ENCODE measurements at places on chromosomes 3 and 15. TPM values are rescaled to one million over a fixed set of nuclear protein-coding genes. Genes with fewer than 3 reads are reported as not detected.
A peak's percentile ranks its signal among the peaks of the same experiment; 100 is the strongest.

DNA sequence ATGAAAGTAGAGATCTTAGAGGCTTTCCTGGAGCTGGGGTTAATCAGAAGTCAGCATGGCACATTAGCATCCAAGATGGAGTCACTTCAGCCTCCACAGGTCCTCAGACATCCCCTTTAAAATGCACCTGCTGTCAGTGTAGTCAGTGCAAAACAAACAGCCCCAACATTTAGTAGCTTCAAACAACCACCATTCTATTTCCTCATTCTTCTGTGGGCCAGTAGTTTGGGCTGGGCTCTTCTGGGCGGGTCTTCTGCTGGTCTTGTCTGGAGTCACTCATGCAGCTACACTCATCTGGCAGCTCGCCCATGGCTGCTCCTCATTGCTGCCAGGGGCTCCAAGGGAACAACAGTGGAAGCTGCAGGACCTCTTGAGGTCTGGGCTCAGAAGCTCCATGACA is 99.9 kb downstream of the TLE3 start:
- DNase-seq: peak; percentile 54

Gene FBLN2
- total RNA-seq: not detected

Gene C2CD4A
- total RNA-seq: not detected

DNA sequence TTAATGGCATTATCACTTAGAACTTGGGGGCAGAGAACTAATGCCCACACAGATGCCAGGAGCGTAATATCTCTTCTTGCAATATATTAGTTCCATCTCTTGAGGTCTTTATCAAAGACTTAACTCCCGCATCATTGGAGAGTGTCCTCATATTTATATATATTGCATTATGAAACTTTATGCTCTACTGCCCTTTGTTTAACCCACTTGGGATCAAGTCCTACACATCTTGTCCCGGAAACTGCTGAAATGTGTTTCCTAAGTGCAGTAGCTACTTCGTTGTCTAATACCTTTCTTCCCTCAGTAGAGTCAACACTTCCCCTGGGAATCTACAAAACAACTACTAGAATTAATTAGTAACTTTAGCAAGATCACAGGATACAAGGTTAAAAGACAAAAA is 1029.2 kb downstream of the OTOL1 start:
- DNase-seq: no peak

DNA sequence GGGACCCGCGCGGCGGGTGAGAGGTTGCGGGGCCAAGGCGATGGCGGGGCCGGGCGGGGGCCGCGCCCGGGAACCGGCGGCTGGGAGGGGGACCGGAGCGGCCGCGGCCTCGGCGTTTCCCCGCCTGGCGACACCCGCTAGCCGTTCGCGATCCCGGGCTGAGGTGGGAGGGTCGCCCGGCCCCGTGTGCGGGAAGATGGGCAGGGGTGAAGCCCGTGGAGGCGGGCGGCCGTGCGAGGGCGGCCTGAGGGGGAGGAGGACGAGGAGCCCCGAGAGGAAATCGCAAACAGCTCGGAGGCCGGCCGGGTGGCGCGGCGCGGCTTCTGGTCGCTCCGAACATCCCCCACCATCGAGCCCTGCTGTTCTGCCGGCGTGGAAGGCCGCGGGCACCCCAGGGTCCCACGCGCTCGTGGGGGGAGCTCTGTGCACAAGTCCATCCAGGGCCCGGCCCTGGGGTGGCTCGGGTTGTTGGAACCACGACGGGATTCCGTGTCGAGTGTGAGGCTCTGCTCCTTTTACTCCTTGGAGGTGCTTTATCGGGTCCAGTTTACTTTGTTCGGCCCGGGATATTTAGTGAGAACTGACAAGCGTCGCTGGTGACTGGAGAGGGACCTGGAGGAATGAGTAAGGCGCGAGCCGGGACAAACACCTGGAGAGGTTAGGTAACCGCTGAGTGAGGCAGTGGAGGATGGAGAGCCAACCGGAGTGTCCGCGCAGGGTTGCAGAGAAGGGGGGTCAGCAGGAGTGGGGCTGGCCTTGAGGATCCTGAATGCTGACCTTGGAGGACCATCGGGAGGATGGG is 728 bp downstream of the CRTC3 start:
- no peak for DNase-seq

GRCh38 chr15:64624242-64624641 is 151.1 kb downstream of the RBPMS2 start:
- no peak for DNase-seq

DNA sequence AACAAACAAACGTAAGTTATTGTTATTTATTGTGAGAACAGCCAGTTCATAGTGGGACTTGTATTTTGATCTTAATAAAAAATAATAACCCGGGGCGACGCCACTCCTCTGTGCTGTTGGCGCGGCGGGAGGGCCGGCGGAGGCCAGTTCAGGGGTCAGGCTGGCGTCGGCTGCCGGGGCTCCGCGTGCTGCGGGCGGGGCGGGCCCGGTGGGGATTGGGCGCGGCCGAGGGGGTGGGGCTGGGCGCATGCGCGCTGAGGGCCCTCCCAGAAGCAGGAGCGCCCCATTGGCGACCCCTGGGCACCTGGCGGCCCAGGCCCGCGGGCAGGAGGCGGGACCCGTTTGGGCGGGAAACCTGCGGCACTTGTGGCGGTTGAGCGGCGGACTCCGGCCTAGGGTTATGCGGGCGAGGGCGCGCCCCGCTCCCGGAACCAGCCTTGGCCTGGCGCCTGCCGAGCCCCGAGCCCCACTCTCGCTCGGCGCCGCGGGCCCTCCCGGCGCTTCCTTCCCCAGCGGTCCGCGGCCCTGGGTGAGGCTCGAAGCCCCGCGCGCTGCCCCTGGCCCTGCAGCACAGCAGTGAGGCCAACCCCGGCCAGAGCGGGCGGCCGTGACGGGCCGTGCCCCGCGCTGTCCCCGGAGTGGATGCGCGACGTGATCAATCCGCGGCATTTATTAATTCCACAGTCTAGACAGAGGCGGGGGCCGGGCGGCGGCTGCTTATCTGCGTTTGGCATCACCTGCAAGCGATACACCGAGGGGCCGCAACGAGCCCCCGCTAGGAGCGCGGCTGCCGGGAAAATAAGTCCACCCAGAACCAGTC is 6.0 kb downstream of the ISL2 start:
- no peak for DNase-seq

Gene NOX5
- not detected for total RNA-seq

- DNase-seq: no peak
These were observed 106.0 kb downstream of the LRIG1 start for GRCh38 chr3:66394753-66395249.

Gene AMIGO3
- total RNA-seq: not detected

DNA sequence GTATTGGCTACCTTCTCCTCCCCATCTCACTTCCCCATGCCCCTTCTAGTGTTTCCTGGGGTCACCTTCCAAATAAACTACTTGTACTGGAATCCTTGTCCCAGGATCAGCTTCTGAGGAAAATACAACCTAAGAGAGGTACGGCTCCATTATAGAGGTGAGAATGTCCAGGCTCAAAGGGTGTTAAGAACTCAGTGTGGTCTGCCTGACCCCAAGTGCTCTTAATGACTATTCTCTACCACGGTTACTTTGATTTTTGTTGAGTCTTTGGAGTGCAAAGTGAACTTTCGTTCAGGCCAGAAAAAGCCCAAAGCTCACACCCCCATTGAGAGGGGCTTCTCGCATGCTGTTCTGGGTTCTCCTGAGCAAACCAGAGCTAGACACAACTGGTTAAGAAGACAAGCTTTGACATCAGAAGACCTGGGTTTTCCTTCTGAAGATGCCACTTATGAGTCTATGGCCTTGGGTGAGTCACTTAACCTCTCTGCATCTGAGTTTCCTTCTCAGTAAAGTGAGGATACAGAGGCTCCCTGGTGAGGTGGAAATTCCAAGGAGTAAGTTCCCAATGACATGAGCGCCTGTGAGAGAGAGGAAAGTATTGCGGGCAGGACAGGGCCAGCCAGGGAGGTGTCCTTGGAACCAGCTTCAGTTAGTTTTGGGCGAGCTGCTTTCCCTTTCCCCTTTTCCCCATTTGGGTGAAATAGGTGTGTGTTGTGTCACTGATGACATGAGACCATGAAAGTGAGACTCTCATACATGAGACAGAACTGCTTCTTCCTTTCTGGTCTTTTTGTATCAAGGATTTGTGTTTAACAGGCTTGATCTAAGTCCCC is 475.0 kb upstream of the PROK2 start:
- no peak for DNase-seq

Gene PPP1R14D
- not detected for total RNA-seq

DNA sequence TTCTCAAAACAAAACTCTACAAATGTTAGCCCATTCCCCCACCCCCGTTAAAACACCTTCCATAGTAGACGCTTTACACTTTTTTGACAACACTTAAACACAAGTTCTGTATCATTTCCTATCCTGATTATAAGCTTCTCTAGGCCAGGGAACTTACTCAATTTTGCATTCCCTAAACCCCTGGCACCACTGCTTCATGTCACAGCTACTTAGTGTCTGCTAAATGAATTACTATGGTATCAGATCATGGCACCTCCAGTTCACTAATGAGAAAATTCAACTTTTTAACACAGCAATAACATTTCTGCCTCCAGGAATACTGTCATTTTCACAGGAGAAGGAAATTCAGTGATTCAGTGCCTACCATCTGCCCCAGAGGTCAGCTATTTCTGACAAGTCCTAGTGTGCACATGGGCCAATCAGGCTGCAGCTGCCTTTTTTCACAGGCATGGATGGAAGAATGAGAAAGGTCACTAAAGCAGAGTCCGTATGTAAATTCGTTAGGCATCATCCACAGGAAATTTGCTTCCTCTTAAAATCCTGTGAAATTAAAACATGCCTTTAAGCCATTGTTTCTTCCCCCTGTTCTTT is 18.5 kb downstream of the SFMBT1 start:
- no peak for DNase-seq

DNA sequence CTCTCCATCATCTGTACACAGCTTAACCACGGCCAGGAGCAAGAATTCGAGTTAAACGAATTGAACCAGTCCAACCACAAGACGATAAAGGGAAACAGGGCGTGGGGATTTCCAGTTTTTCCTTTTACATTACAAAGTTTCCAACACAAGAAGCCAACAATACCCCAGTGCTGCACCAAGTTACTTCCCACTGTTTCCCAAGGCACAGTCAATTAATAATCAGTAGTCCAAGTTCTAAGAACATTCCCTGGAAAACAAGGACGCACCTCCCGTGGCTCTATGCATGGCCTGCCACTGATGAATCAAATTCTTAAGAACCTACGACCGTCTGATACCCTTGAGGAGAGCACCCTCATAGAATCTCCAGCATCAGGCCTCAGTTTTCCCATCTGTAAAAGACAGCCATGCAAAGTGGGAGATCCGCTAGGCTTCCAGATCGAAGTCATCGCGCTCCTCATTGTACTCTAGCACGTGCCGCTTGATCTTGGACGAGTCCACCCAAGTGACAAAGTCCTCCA is 774 bp downstream of the IMP3 start:
- no peak for DNase-seq

DNA sequence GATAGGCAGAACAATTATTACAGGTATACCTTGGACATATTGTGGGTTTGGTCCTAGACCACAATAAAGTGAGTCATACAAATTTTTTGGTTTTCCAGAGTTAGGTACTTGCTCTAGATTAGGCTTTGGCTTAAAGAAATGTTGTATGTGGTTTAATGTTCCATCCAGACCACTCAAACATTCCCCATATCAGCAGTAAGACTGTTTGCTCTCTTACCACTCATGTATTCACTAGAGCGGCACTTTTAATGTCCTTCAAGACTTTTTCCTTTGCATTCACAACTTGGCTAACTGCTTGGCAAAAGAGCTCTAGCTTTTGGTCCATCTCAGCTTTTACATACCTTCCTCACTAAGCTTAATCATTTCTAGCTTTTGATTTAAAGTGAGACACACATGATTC is 250.5 kb upstream of the SETMAR start:
- DNase-seq: no peak

GRCh38 chr3:12671120-12671450 is 7.2 kb upstream of the RAF1 start:
- no peak for DNase-seq

- DNase-seq: no peak
These were observed 43.6 kb upstream of the APH1B start for GRCh38 chr15:63233667-63234423.

GRCh38 chr3:192833177-192833890 is 84.3 kb downstream of the MB21D2 start:
- DNase-seq: peak; percentile 81

Gene LRRC34
- total RNA-seq: 0.43 TPM

- DNase-seq: no peak
These were observed 207.7 kb downstream of the PLOD2 start for GRCh38 chr3:145953316-145953715.

DNA sequence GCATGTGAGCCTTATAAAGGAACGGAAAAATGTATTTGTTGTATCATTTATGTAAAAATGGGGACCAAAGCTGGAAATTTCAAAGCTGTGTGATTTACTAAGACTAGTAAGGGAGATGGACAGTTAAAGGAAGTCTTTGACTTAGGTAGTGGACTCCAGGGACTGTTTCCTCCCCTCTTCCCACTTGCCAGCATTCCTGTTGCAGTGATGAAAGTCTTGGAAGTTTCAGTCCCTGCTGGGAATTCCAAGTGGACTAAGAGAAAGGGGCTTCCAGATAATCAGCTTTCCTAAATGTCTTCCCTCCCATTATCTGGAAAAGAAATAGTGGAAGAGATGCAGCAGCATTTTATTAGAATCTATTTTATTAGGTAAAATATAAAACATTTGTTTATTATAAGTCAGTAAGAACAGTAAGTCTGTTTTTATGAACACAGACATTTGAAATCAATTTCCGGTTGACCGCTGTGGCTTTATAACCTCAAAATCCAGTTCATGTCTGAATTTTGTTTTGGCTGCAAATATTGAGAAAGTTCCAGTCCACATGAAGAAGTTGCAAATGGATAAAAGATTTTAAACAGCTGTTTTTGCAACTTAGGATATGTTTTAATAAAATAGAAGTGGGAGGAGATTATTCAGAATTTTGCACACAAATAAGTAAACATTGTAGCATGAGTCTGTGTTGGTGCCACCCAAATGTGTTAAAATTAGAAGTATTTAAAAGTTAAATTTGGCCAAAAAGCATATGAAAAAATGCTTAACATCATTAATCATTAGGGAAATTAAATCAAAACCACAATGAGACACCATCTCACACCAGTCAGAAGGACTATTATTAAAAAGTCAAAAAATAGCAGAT is 141.8 kb downstream of the IL20RB start:
- DNase-seq: no peak

DNA sequence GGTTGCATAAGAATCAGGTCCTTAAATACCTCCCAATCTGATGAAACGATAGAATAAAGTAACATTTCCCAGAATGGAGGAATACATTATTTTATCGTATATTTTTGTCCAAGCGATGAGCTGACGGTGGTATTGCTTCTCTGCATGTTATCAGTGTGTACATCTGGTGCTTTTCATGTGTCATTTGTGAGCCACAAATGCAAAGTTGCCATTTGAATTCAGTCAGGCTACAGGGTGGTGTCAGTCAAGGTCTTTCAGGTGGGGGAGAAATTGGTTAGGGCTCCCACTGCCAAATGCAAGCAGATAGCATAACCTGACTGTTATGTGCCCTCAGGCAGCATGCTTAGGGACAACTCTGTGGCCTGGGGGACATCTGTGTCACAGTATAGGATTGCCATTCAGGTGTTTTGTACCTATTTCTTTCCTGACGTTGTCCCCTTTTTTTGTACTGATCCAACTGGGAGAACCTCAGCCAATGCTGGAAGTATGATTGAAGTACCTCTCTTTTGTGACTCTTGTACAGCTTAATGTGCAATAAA is 26.5 kb upstream of the TIMP4 start:
- no peak for DNase-seq

Gene TMEM158
- total RNA-seq: 8.3 TPM

Gene AP3S2
- total RNA-seq: 60.9 TPM

Data from H4 (cell line).